ENCODE measurements at places on chromosomes 16 and 17.

DNA sequence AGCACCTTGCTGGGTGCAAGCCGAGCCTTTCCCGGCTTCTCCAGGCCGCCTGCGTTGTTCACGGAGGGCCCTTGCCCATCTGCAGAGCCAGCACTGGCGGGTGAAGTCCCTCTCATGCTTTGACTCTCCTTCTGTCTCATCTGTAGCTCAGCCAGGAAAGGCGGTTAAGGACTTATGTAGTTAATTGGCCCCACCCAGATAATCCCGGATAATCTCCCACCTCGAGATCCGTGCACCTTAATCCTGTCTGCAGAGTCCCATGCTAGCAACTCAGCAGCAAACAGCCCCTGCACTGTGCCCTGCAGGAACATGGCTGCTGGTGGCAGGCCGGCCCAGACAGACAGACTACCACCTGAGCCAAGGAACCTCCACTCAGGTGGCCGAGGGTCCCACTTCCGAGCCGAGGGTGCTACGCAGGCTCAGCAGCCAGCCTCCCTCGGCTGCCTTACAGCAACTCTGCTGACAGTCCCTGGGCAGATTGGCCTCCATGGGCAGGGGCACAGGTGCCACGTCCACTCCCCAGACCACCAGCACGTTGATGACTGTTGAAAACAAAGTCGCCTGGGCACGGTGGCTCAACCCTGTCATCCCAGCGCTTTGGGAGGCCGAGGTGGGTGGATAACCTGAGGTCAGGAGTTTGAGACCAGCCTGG lies 16.9 kb downstream of the RAB40C start:
- DNase-seq = peak; percentile 94

- no peak for DNase-seq
Measured at GRCh38 chr16:14559809-14560241, 70.2 kb downstream of the PARN start.

GRCh38 chr16:57526498-57526897 lies 9.9 kb downstream of the CCDC102A start:
- no peak for DNase-seq

GRCh38 chr16:84518804-84519341 lies 14.4 kb upstream of the MEAK7 start:
- DNase-seq = no peak

DNA sequence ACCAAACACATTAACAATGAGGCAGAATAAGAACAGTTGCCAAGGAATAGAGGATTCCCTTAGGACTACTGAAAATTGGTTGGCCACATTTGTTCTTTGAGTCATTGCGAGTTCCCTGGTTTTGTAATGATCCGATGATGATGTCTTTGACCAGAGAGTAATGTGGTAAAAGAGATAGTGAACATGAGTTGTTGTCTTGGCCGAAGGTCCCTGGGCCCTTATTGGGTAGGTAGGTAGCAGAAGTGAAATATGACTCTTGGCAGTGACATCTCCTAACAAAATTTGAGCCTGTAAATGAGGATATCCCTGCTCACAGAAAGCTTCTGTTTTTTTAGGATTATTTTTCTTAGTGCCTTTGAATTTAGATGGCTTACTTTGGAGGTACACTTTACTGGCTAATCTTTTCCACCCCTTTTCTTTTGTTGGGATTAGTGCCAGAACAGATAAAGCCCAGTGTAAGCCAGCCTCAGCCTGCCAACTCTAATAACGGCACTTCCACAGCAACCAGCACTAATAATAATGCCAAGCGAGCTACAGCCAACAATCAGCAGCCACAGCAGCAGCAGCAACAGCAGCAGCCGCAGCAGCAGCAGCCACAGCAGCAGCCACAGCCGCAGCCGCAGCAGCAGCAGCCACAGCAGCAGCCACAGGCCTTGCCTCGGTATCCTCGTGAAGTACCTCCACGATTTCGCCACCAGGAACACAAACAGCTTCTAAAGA lies 47.2 kb downstream of the TNRC6A start:
- DNase-seq = no peak

DNA sequence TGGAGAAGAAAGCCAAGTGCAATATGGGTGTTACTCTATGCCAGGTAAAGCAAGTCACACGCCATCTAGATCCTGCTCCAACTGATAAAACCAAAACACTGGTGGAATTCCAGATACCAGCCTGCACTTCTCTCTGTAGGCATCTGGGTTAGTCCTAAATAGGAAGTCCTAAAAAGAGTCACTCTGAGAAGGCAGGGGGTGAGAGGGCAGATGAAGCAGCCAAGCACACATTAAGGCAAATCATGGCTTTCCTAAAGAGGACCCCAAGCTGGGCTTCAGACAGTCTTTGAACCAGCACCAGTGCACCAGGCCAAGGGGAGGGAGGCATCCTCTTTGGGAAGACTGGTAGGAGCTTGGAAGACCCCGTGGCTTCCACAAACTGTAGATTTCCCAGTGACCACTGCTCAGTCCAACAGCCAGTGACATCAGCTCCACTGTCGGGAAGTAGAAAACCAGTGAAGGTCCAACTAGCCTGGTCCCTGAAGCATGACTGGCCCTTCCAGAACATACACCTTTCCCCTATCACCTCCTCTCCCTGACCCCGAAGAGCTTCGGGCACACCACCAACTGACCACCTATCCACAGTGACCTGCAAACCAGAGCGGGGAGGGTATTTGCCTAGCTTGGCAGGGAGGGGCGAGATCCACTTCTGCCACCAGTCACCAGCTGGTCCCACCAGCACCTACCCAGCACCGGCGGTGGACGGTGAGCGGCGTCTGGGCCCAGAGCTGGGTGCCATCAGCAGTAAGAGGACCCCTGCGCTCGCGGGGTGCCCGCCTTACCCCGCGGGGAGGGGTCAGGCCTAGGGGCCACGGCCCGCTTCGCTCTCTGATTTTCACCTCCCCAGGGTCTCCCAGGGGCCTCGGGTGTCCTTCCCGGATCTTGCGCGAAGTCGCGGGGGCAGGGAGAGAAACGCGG lies 1.0 kb downstream of the LITAF start:
- no peak for DNase-seq

- DNase-seq = peak; percentile 32
Measured at GRCh38 chr17:82106688-82107305, 8.8 kb upstream of the FASN start.

GRCh38 chr17:6429266-6429665 lies 5.7 kb downstream of the AIPL1 start:
- peak; percentile 97 for DNase-seq

DNA sequence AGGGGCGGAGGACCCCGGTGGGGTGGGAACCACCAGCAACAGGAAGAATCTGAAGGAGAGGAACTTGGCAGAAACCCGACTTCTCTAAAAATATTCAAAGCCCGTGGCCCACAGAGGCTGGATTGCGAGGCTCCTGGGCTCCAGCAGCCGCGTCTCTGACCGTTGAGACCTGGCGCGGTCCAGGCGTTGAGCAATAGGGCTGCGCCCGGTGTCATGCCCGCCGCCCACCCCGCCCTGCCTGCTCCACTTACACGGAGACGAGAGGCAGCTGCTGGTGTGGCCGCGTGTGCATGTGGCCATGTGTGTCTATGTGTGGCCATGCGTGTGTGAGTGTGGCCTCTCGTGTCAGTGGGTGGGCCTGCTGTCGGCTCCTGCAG lies 83.6 kb downstream of the IRF8 start:
- DNase-seq = no peak

GRCh38 chr17:49875685-49876084 lies 27.8 kb upstream of the TAC4 start:
- peak; percentile 67 for DNase-seq

DNA sequence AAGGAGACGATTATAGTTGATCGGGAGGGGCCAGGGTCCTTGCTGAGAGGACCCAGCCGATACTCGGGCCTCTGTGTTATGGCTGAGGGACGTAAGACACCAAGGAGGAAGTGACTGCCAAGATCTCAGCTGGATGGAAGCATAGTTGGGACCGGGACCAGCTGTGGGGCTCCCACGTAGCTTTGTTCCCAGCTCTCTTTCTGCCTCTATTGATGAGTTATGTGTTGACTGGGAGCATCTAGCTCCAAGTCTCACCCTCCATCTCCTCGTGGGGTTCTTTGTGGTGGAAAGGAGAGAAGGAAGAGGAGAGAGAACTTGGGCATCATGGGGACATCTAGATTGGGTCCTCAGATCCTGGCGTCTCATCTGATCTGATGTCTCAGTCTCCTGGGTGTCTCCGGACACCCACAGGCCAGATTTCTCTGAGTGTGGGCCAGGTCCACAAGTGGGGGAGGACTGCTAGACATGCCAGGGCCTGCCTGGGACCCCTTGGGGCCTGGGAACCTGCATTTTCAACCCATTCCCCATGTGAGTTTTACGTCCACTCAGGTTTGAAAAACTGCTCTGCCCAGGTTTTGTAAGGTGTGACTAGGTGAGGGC lies 1.0 kb downstream of the MGRN1 start:
- DNase-seq = no peak

GRCh38 chr16:4179020-4179419 lies 62.8 kb upstream of the ADCY9 start:
- DNase-seq = no peak

GRCh38 chr17:7038025-7038862 lies 2.4 kb downstream of the SLC16A13 start:
- DNase-seq = no peak

- DNase-seq = peak; percentile 47
Measured at GRCh38 chr16:17211797-17212196, 259.0 kb downstream of the XYLT1 start.

DNA sequence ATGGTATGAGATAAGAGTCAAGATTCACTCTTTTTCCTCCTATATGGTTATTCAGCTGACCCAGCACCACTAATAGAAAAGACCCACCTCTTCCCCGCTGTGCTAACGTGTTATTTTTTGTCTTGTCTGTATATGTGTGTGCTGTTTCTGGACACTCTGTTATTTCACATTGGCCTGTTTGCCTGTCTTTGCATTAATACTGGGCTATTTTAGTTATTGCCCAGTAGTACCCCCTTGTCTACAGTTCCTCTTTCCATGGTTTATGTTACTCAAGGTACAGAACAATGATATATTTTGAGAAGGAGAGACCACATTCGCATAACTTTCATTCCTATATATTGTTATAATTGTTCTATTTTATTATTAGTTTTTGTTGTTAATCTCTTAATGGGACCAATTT lies 74.0 kb upstream of the SIAH1 start:
- no peak for DNase-seq

- no peak for DNase-seq
Measured at GRCh38 chr17:69723741-69724140, 309.2 kb downstream of the MAP2K6 start.

DNA sequence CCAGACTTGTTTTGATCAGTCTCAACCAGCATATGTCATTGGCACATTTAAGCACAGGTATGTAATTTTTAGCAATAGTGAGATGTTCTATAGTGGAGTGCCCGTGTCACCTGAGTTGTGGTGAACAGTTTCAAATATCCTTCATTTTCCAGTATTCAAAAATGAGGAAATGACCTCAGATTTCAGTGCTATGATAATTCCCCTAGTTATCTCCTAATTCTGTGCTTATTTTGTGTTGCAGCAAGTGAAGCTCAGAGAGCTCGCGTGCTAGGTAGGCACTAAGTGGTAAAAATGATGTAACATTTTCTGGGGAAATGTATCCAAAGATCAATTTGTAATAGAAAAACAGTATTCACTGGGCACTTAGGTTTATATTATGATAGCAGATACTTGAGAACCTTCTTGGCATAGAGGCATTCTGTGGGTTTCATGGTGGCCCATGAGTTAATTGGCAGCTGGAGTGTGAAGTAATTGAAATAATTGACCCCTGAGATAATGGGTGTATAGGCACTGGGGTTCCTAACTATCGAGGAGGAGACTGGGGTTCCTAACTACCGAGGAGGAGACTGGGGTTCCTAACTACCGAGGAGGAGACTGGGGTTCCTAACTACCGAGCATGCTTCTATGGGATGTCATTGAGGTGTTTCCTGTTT lies 159.1 kb downstream of the PRKCA start:
- no peak for DNase-seq

DNA sequence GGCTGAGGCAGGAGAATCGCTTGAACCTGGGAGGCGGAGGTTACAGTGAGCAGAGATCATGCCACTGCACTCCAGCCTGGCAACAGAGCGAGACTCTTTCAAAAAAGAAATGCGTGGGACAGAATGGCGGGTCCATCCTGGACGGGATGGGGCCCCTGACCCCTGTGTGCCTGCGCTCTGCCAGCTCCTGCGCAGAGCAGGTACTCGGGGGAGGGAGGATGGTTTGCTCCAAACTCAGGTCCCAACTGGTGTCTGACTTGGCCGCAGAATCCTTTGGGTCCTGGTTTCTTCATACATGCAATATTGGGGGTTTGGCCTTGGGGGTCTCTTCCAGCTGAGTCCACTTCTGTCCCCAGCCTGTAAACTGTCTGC lies 10.4 kb downstream of the CHMP6 start:
- no peak for DNase-seq

- DNase-seq = no peak
Measured at GRCh38 chr16:12553191-12553590, 250.5 kb downstream of the CPPED1 start.

DNA sequence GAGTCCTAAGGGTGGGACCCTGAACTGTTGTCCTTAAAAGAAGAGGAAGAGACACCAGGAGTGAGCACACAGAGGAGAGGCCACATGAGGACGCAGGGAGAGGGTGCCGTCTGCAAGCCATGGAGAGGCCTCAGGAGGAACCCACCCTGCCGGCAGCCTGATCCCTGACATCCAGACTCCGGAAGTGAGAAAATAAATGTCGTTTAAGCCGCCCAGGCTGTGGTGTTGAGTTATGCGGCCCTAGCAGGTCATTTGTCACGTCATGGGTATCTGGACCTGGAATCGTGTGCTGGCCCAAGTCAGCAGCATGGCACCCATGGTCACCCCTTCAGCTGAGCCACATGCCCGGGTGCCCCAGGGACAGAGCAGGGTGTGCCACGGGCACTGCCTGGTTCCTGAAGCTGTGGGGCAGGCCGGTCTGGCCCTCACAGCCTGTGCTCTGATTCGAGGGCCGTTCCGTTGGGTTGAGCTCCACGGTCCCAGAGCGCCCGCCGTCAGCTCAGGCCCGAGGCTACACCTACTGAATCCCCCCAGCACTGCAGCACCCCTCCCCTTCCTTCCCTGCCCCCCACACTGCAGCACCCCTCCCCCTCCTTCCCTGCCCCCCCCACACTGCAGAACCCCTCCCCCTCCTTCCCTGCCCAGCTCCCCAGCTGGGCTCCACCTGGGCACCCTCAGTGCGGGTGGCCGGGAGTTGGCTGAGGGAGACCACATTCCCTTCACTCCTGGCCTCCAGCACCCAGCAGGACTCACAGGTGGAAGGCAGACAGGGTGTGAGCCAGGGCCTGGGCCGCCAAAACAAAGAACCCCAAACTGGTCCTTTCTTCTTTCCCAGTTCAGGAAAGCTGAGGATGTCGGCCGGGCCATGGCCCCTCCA lies 2.7 kb upstream of the CCDC57 start:
- DNase-seq = peak; percentile 63

- DNase-seq = peak; percentile 80
Measured at GRCh38 chr17:28878981-28879380, 18.6 kb downstream of the FLOT2 start.

GRCh38 chr17:58280480-58281217 lies at the start of gene MPO:
TSS of gene MPO (minus strand) at chr17:58280935. CDS start at chr17:58280758, 177 bp downstream.
- DNase-seq = peak; percentile 35

DNA sequence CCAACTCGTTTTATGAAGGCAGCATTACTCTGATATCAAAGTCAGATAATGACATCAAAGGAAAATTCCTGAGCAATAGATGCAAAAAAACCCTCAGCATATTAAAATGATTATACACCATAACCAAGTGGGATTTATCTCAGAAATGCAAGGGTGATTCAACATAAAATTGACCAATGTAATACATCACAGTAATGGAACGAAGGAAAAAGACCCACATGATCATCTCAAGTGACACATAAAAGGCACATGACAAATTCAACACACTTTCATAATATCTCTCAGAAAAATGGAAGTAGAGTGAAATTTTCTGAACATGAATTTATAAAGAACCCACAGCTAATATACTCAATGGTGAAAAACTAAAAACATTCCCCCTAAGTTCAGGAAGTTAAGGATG lies 118.8 kb downstream of the ITFG1 start:
- no peak for DNase-seq

GRCh38 chr17:10055262-10055975 lies 143.0 kb downstream of the GAS7 start:
- no peak for DNase-seq
